ENCODE measurements at places on chromosomes 7 and 10.

- no peak for DNase-seq
Observed at GRCh38 chr10:23694921-23695824, 256.3 kb downstream of the OTUD1 start.

GRCh38 chr10:92381543-92381954 is 90.6 kb downstream of the MARCHF5 start:
- DNase-seq: no peak

DNA sequence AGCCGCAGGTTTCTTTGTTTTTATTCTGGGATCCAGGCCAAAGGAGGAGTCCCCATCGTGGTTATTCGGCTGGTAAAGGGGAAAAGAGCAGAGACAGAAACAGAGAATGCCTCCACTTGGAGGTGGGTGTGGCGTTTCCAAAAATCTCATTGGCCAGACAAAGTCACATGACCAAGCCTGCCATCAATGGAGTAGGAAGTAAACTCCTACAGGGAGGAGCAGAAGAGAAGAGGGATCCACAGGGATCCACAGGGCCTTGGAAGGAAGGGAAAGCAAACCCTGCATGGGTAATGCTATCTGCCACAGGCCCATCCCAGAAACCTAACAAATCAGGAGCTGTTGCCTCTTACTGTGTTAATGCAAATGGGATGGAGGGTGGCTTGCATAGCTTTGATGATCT is 425.7 kb upstream of the GALNT17 start:
- no peak for DNase-seq

DNA sequence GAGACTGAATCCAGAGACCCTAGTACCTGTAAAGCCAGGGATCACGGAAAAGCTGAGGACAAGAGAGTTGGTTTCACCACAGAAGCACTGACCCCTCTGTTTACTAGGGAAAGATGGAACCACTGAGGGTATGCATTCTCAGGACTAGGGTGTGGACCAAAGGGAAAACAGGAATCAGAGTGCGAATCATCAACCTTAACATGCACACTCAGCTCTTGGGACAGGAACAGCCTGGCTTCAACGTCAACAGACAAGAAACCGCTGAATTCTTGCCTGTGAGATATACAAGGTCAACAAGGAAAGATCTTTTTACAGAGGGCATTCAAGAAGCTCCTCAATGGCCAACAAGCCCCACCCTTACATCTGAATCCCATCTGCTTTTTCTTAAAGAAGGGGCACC is 14.9 kb downstream of the TNRC18 start:
- DNase-seq: no peak

GRCh38 chr7:45414226-45414625 is 159.9 kb upstream of the ADCY1 start:
- DNase-seq: no peak

- DNase-seq: no peak
Observed at GRCh38 chr10:13681960-13682359, 95.2 kb downstream of the PRPF18 start.

GRCh38 chr7:97006816-97007582 is 1.6 kb downstream of the DLX6 start:
- DNase-seq: no peak

GRCh38 chr10:112663234-112664125 is 216.5 kb downstream of the VTI1A start:
- no peak for DNase-seq

DNA sequence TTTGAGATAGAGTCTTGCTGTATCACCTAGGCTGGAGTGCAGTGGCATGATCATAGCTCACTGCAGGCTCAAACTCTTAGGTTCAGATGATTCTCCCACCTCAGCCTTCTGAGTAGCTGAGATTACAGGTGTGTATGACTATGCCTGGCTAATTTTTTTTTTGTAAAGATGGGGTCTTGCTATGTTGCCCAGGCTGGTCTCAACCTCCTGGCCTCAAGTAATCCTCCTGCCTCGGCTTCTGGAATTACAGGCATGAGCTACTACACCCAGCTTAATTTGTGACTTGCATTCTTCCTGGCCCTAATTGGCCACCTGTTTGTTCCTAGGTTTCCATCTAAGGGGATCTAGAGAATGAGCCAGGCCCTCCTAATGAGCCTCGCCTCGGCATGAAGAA is 9.3 kb downstream of the ARHGAP22 start:
- no peak for DNase-seq

GRCh38 chr7:98836811-98837629 is 32.8 kb downstream of the TMEM130 start:
- DNase-seq: no peak

DNA sequence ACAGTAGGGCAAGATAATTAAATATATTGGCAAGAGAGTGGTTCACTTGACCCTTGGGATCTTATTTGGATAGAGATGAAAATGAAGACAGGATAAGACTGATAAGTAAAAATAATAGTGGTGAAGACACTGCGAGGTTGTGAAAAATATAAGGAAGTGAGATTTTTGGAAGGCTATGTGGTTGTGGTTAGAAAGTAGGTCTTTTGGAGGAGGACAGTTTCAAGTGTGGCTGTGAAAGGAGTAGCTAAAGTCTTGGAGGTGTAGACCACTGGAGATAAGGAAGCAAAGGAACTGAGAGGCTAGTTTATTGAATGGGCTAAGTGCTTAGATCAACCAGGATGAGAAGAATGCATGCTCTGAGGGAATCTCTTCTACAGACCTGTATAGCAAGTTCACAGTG is 11.2 kb downstream of the MIOS start:
- no peak for DNase-seq

DNA sequence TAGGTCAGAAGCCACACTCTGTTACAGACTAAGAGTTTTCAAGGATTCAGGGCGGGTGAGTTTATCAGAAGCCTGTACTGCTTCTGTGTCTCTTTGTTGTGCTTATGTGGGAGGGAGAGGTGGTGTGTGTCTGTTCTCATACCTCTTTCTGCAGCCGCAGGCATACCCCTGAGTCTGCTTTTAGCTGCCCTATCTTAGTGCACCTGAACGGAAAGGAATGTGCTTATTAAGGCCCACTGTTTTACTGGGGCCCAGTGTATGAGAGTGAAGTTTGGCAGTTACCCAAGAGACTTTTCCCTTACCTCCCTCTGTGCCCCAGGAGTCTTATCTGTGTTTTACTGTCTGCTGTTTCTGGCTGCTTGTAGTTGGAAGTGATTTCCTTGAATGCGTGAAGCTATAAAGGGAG is 104.3 kb downstream of the TYW1 start:
- DNase-seq: no peak

- no peak for DNase-seq
Observed at GRCh38 chr7:36979810-36980248, 255.5 kb upstream of the AOAH start.

DNA sequence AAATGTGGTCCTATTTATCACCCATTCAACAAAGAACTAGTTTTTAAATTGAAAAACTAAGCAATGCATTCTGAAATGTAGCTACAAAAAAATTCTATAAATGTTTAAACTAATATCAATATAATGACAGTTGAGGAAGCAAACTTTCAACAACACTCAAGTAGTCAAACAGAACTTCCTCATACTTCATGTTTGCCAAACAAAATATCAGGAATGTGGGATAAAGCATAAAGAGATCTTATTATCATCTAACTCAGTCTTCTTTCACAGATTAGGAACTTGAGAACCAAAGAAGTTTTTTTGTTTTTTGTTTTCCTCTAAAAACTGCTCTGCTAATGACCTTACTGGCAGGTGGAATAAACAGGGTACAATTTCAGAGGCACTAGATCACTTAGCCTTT is 116.2 kb downstream of the JAZF1 start:
- DNase-seq: no peak

- no peak for DNase-seq
Observed at GRCh38 chr7:3274131-3274530, 26.9 kb upstream of the SDK1 start.

GRCh38 chr7:117962366-117962994 is 89.2 kb upstream of the CTTNBP2 start:
- DNase-seq: no peak

- DNase-seq: no peak
Observed at GRCh38 chr7:151695951-151696541, 176.4 kb upstream of the RHEB start.

DNA sequence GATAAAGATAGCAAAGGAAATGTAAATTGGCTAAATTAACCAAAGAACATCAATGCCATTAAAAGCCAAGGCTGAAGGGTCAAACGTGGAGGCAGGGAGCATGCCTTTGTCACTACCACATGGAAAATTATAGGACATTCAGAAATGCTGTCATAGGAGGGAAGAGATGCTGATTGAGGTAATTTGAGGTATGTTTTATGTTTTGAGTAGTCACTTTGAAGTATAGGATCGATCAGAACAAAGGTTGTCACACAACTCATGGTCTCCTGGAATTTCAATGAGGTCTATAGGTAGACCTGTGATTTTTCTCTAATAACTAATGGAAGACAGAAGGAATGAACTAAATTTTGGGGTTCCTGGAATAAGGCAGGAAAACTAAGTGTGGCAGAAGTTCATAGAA is 149.8 kb downstream of the SEMA3A start:
- DNase-seq: no peak

DNA sequence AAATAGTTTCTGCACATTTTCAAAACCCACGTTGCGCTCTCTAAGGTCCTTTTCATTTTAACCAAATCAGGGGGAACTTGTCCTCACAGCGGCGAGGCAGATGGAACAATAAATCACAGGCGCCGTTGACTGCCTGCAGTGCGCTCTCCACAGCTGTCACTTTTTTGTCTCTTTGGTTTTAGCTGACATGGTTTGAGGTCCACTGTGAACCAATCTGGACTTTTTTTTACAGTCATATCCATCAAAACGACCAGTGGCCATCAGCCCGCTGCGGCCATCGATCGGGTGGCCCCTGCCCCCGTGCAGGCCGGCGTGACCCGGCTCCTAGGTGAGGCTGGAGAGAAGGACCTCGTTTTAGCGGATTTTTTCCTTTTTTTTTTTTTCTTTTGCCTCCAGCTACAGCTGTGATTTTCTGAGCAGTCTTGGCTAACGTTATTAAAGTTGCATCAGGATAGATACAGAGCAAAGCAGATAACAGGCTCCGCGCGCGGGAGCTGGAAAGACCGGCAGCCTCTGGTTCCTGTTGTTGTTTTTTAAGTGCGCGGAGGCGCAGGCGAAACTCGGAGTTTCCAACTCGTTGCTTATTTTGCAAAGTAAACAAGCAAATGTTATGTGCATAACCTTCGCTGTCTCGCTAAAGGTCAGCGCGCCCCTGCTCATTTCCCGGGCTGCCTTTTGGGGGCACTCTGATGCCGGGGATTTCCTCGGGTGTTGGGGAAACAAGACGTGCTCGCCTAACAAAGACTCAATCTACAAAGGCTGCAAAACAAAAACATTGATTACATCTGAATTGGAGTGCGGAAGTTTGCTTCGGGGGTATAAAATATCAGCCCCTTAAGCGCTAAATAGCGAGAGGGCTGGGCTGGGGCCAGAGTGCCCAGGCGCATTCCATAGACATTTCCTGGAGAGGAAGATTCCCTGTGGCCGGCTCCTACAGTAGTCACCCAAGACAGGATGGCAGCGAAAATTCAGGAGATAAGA is 414.8 kb upstream of the MKI67 start:
- DNase-seq: no peak

- no peak for DNase-seq
Observed at GRCh38 chr7:100369105-100369504, 4.2 kb upstream of the PILRA start.

GRCh38 chr7:127730658-127731276 is 78.8 kb downstream of the SND1 start:
- no peak for DNase-seq

GRCh38 chr10:55897490-55897921 is 463.6 kb downstream of the ZWINT start:
- no peak for DNase-seq

- DNase-seq: no peak
Observed at GRCh38 chr7:29612596-29612995, 49.0 kb downstream of the PRR15 start.

GRCh38 chr7:55120501-55121198 is 101.8 kb downstream of the EGFR start:
- peak; percentile 40 for DNase-seq

- no peak for DNase-seq
Observed at GRCh38 chr7:17299483-17299991, 1.1 kb downstream of the AHR start.

DNA sequence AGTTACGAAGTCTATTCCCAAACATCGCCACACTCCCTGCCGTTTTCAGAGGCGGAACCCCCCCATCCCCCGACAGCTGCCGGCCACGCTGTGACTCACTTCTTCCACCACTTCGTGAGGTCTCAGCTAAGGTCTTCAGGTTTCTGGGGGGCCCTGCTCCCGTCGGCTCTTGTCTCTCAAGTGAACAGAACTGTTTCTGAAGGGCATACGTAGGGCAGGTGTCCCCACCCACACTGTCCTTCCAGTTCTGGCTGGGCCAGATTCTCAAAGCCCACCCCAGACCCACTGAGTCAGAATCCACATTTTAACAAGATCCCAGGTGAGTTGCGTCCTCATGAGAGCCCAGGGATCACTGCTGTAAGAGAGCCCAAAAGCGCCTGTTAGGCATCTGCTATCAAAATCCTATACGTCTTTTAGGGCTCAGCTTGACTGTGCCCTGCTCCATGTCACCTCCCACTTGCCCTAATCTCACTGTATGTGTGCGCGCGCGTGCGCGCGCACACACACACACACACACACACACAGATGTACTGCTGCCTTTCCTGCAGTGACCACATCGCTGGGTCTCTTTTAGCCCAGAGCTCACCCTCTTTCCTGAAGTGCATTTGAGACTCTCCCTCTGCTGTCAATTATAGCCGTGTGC is 78.8 kb downstream of the PROSER2 start:
- no peak for DNase-seq

GRCh38 chr10:78817361-78817760 is 251.4 kb upstream of the ZMIZ1 start:
- no peak for DNase-seq

GRCh38 chr10:79932307-79932706 is 16.6 kb downstream of the SFTPD start:
- DNase-seq: no peak

- no peak for DNase-seq
Observed at GRCh38 chr7:132969520-132969919, 112.4 kb downstream of the CHCHD3 start.

GRCh38 chr10:91340613-91341362 is 69.4 kb upstream of the HECTD2 start:
- peak; percentile 89 for DNase-seq

DNA sequence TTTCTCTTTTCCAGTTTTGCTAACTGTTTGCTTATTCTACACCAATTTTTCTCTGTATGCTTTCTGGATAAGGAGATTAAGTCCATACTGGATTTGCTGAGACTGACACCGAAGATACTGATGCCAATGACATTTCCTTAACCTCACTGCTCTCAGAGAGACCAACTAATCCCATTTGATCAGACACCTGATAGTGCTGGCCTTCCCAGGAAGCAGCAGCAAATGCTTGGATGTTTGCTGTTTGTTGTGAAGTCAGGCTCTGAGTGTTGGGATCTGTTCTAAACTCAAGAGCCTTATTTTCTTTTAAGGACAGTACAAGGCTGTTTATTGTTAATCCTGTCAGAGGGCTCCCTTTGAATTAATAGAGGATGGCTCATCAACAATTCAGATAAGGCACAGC is 143.3 kb downstream of the ANK3 start:
- no peak for DNase-seq

DNA sequence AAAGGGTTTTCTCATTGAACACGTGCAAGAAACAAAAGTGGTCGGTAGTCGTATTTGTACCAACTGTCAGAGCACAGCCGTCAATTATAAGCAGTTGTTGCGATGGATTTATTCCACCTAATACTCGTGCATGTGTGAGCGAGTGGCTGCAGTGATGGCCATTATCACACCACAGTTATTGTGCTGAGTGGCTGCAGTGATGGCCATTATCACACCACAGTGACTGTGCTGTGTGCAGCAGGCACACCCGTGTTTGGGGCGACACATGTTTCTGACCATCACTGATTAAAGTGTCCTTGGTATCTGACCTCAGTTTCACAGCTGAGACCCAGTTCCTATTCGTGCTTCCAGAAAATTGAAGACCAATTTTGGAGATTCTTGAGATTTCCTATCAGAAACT is 142.9 kb upstream of the PFKP start:
- DNase-seq: no peak
